ENCODE measurements at places on chromosomes 1 and 21. TPM values are rescaled to one million over a fixed set of nuclear protein-coding genes. Genes with fewer than 3 reads are reported as not detected.

PPIE gene
- 31.0 TPM for total RNA-seq

DMBX1 gene
- total RNA-seq: not detected

PTCH2 gene
- 0.05 TPM for total RNA-seq

FAM177B gene
- total RNA-seq: not detected

Measured in smooth muscle cell of the umbilical artery (primary cell).